ENCODE measurements at places on chromosomes 12 and 14.

DNA sequence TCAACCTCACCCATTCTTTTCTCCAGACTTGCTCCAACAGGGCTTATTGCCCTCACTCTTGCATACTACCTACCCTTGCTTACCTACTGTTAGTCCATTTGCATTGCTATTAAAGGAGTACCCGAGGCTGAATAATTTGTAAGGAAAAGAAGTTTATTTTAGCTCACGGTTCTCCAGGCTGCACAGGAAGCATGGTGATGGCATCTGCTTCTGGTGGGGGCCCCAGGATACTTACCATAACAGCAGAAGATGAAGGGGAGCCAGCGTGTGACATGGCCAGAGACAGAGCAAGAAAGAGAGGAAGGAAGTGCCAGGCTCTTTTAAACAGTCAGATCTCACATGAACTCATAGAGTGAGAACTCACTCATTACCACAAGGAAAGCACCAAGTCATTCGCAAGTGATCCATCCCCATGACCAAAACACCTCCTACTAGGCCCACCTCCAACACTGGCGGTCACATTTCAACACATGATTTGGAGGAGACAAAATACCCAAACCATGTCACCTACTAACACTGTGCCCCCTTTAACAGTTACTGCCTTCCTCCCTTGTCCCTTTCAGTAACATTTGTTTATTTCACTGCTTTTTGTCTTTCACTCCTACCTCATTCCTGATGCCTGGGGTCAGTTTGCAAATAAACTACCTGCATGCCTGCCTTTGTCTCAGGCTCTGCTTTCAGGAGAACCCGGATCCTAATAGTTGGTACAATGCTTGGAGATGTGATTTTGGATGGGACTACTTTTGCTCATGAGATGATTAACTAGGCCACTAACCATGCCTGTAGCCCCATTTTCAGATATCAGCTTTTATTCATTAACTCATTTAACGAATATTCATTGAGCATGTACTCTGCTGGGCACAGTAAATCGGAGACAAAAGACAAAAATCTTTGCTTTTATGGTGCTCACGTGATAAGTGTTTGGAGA is 41.6 kb upstream of the CSRP2 start:
- no peak for DNase-seq

GRCh38 chr12:132302466-132303358 is 26.7 kb downstream of the GALNT9 start:
- DNase-seq, result no peak

- DNase-seq, result no peak
Observed at GRCh38 chr12:3047961-3048360, 29.2 kb upstream of the TSPAN9 start.

GRCh38 chr14:89504602-89505313 is 87.7 kb upstream of the FOXN3 start:
- peak; percentile 25 for DNase-seq

DNA sequence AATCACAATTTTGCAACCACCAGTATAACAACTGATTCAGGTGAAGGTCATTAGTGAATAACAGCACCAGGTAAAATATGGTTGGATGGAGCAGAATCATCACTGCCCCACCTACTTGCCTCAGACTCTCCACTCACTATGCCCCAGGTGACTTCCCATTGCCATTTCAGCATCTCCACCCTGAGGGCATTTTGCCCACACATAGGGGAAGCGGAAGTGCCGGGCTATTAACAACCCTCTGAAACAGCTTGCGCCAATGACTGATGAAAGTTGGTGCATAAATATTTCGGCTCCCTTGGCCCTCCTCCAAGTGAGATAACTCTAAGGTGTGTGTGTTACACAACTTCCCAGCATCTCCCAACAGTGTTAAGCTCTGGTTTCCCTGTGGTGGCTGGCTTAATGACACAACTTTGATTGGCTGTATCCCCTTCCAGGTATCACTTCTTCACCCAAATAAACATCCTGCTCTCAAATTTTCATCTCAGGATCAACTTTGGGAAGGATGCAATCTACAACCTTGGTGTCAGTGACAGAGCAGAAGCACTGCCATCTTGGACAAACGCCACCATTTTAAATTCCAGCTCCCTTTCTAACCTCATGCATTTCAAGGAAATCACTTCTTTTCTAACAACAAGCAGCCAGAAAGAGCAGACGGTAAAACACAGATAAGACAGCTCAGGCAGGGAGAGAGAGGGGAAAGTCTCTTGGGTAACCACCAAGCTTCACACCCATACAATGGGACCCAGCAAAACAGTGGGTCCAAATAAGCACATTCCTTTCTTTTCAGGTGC is 73.6 kb upstream of the PPP2R5C start:
- DNase-seq, result no peak

DNA sequence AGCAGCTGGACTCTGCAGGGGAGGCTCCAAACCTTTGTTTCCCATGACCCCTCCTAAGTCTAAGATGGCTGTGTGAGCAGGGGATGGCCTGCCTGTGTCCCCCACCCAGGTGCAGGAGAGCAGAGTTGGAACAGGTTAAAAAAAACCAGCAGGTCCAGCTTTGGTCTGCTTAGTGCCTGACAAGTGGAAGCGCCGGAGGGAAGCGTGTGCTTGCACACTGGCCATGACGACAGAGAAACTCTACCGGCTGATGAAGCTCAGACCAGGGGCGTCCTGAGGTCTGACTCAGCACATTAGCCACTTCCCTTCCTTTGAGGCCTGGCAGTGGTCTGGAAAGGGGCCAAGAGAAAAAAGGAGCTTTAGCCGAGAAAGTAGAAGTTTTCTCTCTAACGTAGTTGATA is 280.1 kb downstream of the VRK1 start:
- DNase-seq, result peak; percentile 46

GRCh38 chr12:27733052-27733656 is 22.5 kb downstream of the MRPS35 start:
- DNase-seq, result no peak

DNA sequence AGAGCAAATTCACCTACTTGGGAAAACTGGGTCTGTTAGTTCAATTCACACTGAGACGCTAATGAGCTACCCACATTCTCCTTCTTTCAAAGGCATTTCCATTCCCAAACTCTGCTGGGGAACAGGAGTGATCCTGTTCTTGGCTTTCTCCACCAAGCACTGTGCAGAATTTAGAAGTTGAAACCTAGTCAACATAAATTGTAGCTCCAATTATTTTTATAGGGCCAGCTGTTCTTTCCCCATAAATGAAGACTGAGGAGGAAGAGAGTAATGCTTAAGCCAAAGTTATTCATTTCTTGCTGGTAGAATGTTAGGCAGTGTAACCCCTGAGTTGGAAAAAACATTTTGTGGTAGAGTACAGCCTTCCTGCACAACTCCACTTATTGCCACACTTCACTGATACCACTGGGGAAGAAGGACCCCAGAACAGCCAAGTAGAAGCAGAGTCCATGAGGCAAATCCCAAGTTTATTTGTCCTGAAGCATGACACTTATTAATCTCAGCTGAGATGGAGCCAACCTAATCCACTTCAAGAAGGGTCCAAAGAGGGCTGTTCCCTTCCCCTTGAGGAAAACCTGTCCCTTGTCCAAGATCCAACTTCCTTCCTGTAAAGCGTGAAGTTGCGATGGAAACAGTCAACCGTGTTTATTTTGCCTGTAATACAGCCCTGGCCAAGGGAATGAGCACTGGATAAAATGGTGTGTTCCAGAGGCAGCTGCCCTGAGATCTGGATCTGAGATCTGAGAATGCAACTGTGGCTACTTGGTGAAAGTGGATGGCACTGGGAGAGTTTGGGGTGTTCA is 151.8 kb downstream of the TBX5 start:
- DNase-seq, result no peak

GRCh38 chr12:34289431-34290380 is 267.4 kb downstream of the ALG10 start:
- peak; percentile 30 for DNase-seq

DNA sequence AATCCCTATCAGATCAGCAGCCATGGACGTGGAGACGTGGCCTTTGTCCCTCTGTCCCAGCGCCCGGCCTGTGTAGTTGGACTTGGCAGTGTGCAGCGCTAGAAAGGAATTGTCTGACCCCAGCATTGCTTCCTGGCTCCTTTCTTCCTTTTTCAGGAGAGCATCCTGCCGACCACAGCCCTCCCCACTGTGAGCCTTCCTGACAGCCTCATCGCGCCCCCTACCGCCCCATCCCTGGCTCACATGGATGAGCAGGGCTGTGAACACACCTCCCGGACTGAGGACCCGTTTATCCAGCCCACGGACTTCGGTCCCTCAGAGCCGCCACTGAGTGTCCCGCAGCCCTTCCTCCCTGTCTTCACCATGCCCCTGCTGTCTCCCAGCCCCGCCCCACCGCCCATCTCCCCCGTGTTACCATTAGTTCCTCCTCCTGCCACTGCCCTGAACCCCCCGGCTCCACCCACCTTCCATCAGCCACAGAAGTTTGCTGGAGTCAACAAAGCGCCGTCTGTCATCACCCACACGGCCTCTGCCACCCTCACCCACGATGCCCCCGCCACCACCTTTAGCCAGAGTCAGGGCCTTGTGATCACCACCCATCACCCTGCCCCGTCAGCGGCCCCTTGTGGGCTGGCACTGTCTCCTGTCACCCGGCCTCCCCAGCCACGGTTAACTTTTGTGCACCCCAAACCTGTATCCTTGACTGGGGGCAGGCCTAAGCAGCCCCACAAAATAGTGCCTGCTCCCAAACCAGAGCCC is 40.6 kb downstream of the IL31 start:
- DNase-seq, result no peak

DNA sequence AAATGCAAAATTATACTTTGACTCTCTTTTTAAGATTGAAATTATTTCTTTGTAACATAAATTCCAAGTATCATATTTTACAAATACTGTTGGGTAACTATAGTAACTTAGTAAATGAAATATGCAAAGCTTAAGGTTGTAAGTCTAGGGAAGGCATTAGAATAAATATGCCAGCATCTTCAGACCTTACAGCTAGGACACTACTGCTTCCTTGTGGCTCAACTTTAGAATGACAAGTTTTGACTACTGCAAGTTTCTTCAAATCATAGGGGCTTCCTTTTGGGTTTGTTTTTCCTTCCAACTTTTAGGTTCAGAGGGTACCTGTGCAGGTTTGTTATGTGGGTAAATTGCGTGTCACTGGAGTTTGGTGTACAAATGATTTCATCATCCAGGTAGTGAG is 17.7 kb upstream of the ANP32D start:
- DNase-seq, result no peak

DNA sequence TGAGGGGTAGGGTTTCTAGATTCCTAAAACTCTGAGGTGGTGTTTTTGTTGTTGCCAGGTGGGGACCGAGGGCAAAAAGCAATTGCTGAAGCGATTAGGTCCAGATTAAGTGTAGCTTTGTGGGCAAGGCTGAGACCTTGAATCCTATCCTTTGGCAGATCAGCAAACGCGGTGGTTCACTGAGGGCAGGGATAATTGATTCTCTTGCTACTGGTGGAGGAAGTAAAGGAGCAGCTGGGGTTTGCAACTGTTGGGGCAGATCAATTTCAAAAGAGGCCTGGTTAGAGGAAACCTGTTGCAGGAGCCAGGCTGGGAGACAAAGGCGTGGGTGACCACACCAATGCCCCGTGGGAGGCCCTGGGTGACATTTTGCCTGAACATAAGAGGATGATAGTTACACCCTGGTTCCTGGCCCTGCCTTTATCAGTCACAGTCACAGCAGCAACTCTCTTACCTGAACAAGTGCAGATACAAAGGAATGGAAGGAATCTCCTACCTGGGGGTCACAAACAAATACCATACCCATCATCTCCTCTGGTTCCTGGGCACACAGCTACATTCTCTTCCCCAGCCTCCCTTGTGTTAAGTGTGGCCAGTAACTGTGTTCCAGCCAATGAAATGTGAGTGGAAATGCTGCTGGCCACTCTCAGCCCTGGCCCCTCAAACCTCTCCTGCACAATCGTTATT is 43.3 kb upstream of the RASSF3 start:
- DNase-seq, result no peak

DNA sequence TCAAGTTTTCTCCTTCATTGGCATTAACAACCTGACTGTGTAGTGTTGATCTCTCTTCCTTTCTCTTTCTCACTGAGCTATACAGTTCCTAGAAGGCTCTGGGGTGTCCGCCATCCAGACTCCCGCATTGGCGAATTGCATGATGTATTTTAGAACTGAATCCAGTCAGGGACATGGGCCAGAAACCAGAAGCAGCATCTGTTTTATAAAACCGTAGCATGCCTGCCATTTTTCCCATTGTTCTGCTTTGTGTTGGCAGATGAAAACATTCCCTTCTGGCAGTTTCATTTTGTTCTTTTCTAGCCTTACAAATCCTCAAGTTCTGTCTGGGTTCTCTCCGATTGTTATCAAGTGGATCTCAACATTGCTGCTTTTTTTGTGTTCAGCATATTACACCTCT is 268.3 kb upstream of the SEL1L start:
- no peak for DNase-seq

- no peak for DNase-seq
Observed at GRCh38 chr12:15320881-15321280, 1.4 kb upstream of the PTPRO start.

GRCh38 chr12:211142-211465 is 2.9 kb downstream of the SLC6A12 start:
- DNase-seq, result no peak

- no peak for DNase-seq
Observed at GRCh38 chr14:99254328-99255009, 17.5 kb downstream of the BCL11B start.

- DNase-seq, result no peak
Observed at GRCh38 chr12:67534681-67535080, 113.9 kb upstream of the DYRK2 start.

DNA sequence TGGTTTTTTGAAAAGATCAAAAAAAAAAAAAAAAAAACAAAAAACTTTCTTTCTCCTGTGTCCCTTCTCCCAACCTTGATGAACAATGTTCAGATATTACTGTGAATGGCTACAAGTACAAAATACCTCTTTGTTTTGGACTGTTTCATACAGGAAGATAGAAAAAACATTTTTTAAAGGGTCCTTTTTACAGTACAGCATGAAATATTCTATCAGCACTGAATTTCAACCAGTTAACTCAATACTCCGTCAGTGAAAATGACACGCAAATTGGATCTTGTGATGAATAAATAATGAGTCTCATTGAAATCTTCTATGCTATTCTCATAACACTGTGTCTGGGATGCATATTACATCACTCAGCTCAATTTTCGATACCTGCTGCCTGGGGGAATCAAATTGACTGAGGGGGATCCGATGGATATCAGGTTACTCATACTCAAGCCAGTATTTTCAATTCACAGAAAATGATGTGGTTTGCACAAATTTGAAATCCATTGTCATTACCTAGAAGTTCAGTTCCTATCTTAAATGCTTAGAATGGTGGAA is 179.6 kb downstream of the TMTC2 start:
- no peak for DNase-seq

DNA sequence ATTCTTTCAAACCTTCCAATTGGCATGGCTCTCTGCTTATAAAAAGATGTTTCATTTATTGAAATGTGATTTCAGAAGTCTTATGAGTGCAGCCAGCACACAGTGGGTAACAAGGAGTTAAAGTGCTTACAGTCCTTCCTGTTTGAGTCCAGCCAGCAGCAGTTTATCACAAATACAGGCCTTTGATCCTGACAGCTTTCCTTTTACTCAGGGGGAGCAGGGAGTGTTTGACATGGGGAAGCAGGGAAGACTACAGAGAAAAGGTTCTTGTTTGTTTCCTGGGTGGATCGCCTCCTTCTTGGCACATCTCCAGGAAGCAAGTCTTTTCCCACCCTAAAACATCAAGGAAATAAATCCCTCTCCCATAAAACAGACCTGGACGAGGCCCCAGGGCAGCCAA is 216.1 kb downstream of the MSRB3 start:
- DNase-seq, result no peak

Data from head of caudate nucleus (tissue), 42 donors.